ENCODE measurements at places on chromosomes 1 and 21.

- no peak for DNase-seq
Observed at GRCh38 chr1:161172349-161172748, 5.0 kb downstream of the B4GALT3 start.

GRCh38 chr1:227748496-227749182 lies 13.4 kb downstream of the SNAP47 start:
- DNase-seq: no peak

GRCh38 chr1:74502432-74502831 lies 10.0 kb downstream of the LRRC53 start:
- no peak for DNase-seq

DNA sequence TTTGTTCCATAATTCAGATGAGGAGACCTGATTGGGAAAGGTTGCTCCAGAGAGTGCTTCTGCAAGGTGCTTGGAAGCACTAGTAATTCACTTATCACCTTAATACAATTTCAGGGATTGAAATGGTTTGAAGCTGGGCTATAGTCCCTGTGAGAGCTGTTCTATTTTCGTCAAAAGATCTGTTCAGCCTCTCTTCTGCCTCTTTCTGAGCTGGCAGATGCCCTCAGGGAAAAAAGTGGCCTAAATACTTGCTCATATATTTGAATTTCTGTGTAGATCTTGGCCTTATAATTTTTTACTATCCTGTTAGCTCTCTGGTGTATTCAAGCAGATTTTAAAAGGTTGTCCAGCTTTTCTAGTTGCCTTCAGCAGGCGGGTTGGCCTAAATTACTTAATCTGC lies 22.3 kb downstream of the C1orf146 start:
- DNase-seq: no peak

DNA sequence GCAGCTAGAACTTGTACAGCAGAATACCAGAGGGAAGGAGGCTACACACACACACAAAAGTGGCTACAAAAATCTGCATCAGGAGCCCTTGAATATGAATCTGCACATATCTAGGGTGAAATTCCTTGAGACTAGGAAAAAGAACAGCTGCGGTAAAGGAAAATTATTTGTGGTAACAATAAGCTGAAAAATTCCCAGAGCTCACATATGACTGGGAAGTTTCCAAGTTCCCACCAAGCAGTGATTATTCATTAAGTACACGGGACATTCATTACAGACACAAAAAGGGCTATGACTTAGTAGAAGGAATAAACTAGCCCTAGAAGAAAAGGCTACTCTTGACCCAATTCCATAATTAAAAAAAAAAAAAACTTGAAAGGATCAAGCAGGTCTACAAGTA lies 149.5 kb upstream of the BACE2 start:
- no peak for DNase-seq

GRCh38 chr1:151934048-151934493 lies 24.8 kb upstream of the THEM4 start:
- DNase-seq: peak; percentile 9

DNA sequence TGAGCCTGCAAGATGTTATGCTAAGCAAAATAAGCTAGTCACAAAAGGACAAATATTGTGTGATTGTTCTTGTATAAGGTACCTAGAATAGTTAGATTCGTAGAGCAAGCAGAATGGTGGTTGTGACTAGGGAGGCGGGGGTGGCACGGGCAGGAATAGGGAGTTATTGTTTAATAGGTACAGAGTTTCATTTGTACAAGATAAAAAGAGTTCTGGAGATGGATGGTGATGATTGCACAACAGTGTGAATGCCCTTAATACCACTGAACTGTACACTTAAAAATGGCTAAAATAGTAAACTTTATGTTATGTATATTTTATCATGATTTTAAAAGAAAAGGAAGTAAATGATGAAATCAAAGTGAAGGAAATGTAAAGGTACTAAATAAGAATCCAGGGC lies 20.6 kb downstream of the LRRC42 start:
- no peak for DNase-seq

Measured in stimulated activated CD8-positive, alpha-beta memory T cell treated with anti-CD3 and anti-CD28 coated beads, Interleukin-4, amount 100 ng/mL, for 4 hours (primary cell).